COR-L47 (cell line): ENCODE measurements at places on chromosomes 7 and 10.

DNA sequence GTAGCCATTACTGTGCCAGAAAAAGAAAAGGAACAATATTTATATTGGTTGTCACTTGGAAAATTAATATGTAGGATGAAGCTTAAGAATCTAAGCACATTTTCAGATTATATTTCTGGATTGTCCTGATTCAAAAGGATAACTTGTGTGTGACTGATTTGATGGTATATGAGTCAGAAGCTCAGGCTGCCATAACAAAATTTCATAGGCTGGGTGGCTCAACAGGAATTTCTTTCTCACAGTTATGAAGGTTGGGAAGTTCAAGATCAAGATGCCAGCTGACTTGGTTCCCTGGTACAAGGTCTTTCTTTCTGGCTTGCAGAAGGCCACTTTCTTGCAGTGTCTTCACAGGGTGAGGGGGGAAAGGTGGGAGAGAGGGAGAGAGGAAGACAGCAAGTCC is 108.5 kb downstream of the ST7 start:
- no peak for DNase-seq

DNA sequence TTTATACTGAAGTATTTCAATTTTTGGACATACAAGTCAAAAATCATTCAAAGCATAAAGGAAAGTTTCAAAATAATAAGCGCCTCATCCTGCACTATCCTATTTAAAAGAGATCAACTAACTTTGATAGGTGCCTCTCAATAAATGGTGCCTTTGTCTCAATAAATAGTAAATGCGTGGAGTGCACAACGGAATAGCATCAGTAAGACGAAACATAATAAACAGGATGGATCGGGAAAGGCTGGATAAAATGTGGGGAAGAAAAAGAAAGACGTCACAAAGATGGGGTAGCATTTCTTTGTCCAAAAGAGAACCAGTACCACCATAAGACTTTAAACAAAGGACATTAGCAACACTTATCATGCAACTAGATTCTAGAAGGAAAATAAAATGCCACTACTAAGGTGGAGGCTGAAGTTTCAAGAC is 571 bp upstream of the PRKAR2B start:
- DNase-seq = no peak

DNA sequence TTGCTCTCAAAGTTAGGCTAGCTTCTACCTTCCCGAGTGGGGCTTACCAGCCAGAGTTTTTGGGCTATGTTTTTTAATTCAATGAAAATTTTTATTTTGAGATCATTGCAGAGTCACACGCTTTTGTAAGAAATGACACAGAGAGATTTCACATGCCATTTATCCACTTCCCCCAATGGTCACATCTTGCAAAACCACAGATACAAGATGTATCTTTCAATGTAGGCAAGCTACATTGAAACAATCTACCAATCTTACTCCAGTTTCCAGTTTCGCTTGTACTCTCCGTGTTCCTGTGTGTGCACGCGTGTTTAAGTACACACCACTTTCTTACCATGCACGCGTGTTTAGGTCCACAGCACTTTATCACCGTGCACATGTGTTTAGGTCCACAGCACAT is 89.4 kb upstream of the LEP start:
- DNase-seq = no peak

DNA sequence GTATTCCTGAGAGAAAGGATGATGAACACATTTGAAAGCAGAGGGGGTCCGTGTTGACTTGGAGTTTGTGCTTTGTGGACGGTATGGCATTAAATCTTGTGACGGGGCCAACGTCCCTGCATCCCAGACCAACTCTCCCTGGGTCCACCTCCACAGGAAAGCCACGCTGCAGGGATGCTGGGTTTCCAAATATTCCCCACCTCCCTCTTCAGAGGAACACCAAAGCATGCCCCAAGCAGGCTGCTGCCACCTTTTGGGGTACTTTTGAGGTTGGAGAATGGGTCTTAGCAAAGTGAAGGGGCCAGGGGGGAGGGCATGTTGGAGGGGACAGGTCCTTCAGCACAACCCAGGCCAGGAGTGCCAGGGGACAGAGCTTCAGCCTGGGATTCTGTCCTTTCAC is 504.4 kb downstream of the TCERG1L start:
- no peak for DNase-seq

DNA sequence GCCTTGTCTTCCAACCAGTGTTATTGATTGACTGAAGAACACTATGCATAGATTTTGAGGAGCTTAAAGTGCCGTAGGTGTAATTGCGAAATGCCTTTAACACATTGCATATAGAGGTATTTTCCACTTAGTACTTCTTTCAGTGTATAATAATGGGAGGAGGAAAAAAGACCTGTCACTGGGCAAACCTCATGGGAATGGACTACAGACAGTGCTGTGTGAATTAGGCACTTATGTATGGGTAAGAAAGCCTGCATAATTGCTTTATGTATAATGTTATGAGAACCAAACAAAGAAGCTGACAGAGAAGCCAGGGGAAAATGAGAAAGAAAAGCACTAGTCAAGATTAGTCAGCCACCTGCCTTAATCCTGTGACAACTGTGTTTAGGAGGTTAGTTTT is 12.4 kb upstream of the SCRN1 start:
- no peak for DNase-seq

- DNase-seq = no peak
Observed at GRCh38 chr10:127919418-127920271, 12.7 kb downstream of the PTPRE start.

- DNase-seq = no peak
Observed at GRCh38 chr7:63931057-63931600, 67.5 kb upstream of the ZNF722 start.

DNA sequence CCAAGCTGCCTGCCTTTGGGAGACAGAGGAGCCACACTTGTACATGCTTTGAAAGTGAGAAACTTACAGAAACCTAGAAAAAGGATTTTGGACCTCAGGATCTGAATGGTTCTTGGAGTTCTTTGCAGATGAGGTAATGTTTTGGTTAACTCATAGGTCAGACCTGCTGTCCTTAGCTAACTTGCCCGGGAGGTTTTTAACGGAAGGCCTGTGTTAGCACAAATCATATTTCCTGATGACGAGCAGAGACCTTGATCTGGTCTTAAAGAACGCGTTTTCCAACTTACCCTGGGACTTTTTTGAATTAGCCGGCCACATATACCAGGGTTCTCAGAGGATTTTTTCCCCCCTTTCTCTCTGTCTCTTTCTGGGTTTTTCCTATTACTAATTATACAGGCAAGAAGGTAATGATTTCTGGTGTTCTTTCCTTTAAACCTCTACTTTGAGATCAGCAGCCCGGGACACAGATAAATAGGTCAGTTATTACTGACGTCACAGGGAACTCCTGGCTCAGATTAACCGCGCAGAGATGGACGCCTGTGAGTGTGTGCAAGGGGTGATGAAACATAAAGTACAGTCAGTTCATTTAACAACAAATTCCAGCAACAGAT is 101.7 kb upstream of the KLF6 start:
- no peak for DNase-seq

GRCh38 chr7:32221736-32222135 is 151.5 kb upstream of the PDE1C start:
- DNase-seq = no peak

DNA sequence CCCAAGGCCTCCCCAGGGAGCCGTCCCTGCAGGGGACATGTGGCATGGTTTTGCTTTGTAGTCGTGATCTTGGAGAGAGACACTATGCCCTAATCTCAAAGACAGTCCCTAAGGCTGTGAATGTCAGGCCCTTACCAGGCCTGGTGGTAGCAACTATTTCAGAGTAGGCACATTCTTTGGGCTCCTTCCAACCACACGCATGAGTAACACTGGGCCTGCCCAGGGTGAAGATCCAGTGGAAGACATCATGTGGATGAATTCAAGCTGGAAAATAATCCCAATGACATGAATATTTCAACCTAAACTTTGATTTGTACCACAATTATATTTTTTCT is 39.5 kb upstream of the INSIG1 start:
- no peak for DNase-seq

DNA sequence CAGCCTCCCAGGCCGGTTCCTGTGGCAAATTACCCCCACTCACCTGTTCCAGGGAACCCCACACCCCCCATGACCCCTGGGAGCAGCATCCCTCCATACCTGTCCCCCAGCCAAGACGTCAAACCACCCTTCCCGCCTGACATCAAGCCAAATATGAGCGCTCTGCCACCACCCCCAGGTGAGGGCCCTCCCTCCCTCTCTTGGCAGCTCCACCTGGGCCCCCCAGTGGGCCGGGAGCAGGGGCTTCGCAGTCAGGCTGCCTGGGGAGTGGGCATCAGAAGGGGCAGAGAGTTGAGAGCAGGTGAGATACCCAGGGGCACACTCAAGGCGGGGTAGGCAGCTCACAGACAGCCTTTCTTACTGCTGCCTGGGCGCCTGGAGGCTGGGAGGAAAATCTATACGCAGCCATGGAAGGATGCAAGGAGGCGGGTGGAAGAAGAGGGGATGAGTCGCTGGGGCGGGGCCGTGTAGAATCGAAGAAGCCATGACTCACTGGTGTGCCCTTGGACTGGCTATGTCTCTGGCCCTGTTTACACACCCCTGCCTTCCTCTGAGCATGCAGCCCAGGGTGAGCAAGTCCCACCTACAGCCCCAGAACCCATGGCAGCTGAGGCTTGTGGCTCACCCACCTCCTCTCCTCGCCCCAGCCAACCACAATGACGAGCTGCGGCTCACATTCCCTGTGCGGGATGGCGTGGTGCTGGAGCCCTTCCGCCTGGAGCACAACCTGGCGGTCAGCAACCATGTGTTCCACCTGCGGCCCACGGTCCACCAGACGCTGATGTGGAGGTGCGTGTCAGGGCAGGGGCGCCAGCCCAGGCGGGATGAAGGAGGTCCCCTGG is 48.6 kb upstream of the PPIF start:
- DNase-seq = no peak

DNA sequence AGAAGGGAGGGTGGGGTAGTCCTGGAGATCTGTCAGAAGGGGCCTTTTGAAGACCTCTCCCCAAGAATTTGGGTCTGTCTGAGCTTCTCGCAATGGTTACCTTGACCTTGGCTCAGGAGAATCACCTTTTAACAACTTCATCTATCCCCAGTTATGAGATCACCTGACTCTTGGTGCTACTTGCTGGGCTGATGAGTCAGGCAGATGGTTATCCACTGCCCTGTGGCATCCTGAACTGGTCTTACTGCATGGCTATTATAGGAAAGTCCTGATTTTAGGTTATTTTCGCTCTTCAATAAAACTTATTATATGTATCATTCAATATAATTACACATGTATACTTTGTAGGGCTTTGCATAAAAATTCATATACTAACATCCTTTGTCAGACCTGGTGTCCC is 274.7 kb downstream of the GFRA1 start:
- DNase-seq = no peak

DNA sequence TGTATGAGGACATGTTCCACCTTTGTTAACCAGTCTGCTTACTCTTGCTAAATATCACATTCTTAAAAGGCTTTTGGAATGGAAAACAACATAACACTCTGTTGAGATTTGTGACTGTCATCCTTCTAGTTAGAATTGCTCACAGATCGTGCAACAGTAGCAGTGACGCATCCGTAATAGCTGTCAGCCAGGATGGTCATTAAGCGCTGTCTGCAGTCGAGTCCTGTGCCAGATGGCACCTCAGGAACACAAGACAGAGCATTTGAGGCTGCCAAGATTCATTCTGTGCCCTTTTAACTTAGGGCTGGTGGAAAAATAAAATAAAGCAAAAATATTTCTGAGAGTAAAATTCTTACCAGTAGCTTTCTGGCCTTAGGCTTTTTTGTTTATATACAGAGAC is 348.6 kb downstream of the ANKRD7 start:
- DNase-seq = peak; percentile 44

GRCh38 chr7:119197172-119197876 is 972.8 kb downstream of the ANKRD7 start:
- DNase-seq = no peak

GRCh38 chr7:37344886-37345579 is 103.6 kb downstream of the ELMO1 start:
- DNase-seq = peak; percentile 73

- no peak for DNase-seq
Observed at GRCh38 chr10:69559525-69559924, 13.7 kb downstream of the NEUROG3 start.

DNA sequence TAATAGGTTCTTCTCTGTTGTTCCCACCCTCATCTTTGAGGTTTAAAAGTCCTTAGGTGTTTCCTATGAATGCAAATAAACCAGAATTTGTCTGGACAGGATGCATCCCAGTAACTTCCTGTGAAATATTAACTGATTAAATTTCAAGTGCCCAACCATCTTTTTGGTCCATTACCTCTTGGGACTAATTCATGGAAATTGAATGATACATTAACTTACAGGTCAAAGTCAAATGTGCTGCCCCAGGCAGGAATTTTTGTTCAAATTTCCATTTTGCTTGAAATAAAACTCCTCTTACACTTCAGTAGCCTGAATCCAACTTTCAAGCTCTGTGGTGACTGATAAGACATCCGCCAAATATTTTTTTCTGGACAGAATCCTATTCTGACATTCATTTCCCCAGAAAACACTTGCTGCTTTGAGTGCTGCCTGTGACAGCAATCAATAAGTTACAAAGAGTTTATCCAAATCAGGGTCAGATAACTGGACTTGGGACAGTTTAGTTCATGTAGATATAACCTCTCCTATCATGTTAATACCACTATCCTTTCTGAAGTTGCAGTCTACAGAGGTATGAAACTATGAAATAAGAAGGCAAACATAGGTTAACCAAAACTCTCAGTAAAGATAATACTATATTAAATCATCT is 383.5 kb downstream of the POM121L12 start:
- DNase-seq = no peak

GRCh38 chr7:109215341-109215740 is 645.7 kb downstream of the DNAJB9 start:
- DNase-seq = no peak

- no peak for DNase-seq
Observed at GRCh38 chr10:6072215-6072934, 10.2 kb upstream of the IL2RA start.

DNA sequence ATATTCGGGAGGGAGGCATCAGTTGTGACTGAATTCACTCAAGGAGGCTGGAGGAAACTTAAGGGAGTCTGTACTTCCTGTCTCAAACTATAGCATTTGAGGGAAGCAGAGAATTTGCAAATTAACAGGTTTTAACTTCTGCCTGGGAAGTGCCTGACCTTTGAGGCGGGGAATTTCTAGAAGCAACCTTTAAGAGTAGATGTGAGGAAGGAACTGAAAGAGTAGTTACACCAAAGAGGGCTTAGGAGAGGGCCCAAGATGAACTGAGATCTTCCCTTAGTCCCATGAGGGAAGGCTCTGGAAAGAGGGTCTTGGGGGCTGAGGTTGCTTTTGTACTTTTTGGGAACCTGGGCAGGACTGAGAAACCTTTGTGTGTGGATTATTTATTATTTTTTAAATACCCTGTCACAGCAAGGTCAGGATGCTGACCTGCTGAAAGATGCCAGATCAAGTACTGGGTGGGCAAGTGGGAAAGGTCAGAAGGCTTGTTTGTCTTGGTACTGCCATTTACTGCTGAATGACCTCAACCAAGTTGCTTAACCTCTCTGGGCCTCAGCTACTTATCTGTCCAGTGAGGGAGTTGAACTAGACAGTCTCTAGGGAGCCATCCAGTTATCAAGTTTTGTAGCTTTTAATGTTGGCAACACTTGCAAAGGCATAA is 2.4 kb downstream of the GPR158 start:
- DNase-seq = no peak

- DNase-seq = no peak
Observed at GRCh38 chr10:12390733-12391132, 41.4 kb downstream of the CAMK1D start.
